MCF 10A (cell line): ENCODE measurements at places on chromosomes 6 and 20.

DNA sequence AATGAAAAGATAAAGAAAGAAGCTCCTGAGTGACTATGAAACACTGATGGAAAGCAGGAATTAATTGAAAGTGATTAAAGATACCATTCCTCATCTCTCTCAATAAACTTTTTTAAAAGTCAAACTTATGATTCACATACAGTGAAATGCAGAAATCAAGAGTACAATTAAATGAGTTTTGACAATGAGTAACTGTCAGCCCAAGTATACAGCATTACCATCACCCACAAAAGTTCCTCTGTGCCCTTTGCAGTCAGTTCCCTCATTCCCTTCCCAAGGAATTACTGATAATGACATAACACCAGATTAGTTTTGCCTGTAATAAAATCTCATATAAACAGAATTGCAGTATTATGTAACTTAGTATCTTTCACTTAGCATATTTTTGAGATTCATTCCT lies 44.5 kb downstream of the ATG5 start:
- H3K4me1 ChIP-seq, result no peaks in the 10 kb centered on the region
- peaks cover 12% of the 10 kb centered on the region for H3K36me3 ChIP-seq
- no peak for DNase-seq
- no peaks in the 10 kb centered on the region for H3K27me3 ChIP-seq

GRCh38 chr20:24350923-24351368 lies 118.5 kb upstream of the SYNDIG1 start:
- DNase-seq, result no peak
- H3K27me3 ChIP-seq, result no peaks in the 10 kb centered on the region
- no peak overlapping the region for H3K27ac ChIP-seq
- H3K4me3 ChIP-seq, result no peak overlapping the region
- no peaks in the 10 kb centered on the region for H3K36me3 ChIP-seq

DNA sequence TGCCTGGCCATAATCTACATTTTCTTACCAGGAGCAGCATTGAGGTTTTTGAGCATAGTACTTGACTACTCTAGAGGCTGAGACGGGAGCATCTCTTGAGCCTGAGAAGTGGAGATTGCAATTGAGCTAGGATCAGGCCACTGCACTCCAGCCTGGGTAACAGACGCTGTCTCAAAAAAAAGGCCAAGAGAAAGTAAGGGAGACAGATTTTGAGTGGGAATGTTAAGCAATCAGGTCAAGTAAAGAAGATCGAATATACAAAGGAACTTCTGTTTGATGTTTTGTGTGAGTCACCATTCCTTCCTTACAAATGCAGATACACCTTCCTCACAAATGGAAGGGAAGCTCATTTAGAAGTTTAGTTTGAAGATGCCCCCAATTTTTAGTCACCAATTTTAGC lies 4.4 kb downstream of the PNRC1 start:
- peaks cover 87% of the 10 kb centered on the region for H3K36me3 ChIP-seq
- DNase-seq, result no peak
- H3K27ac ChIP-seq, result no peak overlapping the region
- H3K4me1 ChIP-seq, result peaks cover 35% of the 10 kb centered on the region

GRCh38 chr6:146545581-146545980 lies 1.9 kb downstream of the RAB32 start:
- H3K27me3 ChIP-seq, result no peaks in the 10 kb centered on the region
- H3K27ac ChIP-seq, result peak overlapping the region; percentile 77
- DNase-seq, result peak; percentile 34
- H3K4me1 ChIP-seq, result peaks cover 26% of the 10 kb centered on the region

- peaks cover 5% of the 10 kb centered on the region for H3K4me1 ChIP-seq
- H3K27me3 ChIP-seq, result no peaks in the 10 kb centered on the region
- no peak overlapping the region for H3K27ac ChIP-seq
These were observed 154.9 kb downstream of the FARS2 start for GRCh38 chr6:5416250-5416649.
